ENCODE measurements at places on chromosomes 1 and 21. TPM values are rescaled to one million over a fixed set of nuclear protein-coding genes. Genes with fewer than 3 reads are reported as not detected.

SPRR2B gene
- total RNA-seq = not detected

GNAT2 gene
- total RNA-seq = not detected

GRCh38 chr1:206761159-206761768 is 9.3 kb upstream of the IL19 start:
- DNase-seq = no peak

DNA sequence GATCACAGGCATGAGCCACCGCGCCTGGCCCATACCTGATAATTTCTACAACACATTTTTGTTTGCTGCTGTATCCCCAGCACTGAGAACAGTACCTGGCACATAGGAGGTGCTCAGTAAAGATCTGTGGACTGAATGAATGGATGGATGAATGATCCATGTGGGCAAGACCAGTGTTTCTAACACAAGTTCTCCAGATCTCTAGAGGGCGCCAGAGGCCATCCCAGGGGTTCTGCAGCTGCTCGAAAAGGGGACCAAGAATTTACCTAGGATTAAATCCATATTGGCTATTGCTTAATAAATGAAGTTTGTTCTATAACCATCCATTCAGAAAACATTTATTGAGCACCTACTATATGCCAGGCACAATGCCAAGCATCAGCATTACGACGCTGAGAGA is 167.7 kb downstream of the ACTL8 start:
- DNase-seq = peak; percentile 31

GRCh38 chr1:235908742-235909520 is 42.2 kb upstream of the LYST start:
- DNase-seq = peak; percentile 47

- no peak for DNase-seq
Measured at GRCh38 chr1:68791800-68792199, 294.9 kb upstream of the DEPDC1 start.

DNA sequence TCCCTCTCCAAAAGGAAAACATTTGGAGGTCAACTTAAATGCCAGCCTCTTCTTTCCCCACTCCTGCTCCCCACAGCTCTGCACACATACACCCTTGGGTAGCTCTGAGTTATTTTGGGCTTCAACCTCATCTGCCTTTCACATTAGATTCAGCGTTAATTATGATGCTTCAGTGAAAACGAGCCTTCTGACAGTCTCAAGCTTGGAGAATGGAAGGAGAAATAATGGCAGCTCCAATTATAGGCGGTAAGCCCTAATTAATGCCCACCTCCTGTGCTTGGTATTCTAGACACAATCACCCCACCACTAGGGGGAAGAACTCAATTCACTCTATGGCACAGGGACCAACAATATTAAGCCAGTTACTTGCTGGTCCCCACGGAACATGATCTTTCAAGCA is 397.9 kb downstream of the BRINP2 start:
- no peak for DNase-seq

DNA sequence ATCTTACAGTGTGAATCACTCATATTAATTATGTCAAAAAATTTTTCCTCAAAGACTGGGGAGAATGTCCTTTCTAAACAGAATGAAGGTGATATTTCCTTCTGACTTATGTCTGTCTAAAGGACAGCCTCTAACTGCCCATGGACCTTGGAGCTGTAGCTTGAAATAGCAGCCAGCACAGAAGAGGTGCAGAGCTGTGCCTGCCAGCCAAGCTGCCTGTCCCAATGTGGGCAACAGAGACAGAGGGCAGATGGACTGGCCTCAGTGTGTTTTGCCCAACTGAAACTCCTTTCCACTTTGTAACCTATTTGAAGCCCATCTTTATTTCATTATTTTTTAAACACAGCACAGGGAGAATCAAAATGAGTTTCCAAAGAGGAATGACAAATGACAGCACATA is 97.6 kb upstream of the DYNLT5 start:
- no peak for DNase-seq

DNA sequence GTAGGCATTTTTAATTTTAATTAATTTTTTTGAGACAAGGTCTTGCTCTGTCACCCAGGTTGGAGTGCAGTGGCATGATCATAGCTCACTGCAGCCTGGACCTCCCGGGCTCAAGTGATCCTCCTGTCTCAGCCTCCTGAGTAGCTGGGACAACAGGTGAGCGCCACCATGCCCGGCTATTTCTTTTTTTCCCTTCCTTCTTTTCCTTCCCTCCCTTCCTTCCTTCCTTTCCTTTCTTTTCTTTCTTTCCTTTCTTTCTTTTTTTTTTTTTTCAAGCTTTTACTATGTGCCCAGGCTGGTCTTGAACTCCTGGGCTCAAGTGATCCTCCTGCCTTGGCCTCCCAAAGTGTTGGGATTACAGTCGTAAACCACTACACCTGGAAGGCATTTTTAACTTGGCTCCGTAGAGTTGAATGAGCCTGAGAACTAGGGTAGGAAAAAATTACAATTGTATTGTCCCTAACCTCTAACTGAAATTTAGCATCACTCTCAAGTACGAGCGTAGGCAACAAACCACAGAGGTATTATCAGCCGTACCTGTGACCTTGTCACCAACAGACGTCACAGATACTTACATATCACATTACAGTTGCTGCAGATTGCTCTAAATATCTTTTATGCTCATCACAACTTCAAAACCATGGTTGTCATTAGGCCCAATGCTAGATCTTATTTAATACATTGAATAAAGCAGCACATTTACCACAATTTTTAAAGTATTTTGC is 8.0 kb downstream of the RUNX3 start:
- no peak for DNase-seq
